ENCODE measurements at places on chromosomes 11 and 22.

DNA sequence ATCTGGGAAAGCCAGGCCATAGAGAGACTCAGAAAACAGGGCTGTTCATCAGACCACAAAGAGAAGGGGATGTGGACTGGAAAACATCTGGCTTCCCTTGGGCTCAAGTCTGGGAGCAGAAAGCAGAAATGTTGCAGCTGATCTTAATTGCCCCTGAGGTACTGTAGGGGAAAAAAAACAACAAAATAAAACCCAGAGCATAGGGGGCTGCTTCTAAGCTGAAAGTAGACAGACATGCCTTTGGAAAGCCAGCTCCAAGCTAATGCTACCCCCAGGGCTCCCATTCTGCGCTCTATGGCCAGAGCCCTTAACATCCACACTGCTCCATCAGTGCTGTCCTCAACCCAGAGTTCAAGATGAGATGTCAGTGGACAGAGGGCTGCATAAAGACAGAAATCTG, 2.0 kb upstream of the PACSIN3 start:
- peak; percentile 61 for DNase-seq

DNA sequence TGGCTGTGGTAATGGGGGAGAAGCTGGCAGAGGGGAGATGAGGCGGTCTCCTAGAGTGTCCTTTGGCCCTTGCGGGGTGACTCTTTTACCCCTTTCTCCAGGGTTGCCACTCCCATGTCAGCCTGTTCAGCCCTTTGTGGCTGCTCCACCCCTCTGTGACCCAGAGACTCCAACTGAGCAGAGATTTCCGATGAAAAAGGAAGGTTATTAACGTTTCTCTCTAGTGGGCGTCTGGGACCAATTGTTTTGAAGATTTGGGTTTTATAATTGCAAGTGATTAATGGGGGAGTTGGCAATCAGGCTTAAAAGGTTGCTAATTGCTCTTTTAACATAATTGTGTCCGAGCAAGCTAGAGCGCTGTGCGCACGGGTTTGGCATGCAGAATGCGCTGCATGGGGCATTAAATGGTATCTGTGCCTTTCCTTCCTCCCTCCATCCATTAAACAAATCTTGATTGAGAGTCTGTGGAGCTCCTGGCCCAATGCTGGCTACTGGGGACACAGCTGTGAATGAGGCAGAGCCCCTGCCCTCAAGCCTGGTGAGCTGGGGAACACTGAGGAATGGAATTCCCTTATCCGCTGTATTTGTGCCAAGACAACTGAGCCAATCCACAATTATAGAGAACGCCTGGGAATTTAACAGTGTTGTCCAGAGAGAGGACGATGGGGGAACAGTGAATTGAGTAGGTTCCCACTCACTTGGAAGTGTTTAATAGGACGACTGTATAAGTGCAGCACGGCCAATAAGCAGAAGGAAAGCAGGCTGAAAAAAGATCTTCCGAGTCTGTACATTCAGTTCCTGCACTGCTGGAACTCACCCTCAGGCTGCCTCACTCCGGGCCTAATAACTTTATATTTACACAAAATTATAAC, 295.9 kb downstream of the MIAT start:
- no peak for DNase-seq

GRCh38 chr22:33829546-33830280, 90.6 kb downstream of the LARGE1 start:
- no peak for DNase-seq

GRCh38 chr22:38843657-38844314, at the start of gene NPTXR:
NPTXR (minus strand) TSS chr22:38844028.
- DNase-seq: peak; percentile 79

DNA sequence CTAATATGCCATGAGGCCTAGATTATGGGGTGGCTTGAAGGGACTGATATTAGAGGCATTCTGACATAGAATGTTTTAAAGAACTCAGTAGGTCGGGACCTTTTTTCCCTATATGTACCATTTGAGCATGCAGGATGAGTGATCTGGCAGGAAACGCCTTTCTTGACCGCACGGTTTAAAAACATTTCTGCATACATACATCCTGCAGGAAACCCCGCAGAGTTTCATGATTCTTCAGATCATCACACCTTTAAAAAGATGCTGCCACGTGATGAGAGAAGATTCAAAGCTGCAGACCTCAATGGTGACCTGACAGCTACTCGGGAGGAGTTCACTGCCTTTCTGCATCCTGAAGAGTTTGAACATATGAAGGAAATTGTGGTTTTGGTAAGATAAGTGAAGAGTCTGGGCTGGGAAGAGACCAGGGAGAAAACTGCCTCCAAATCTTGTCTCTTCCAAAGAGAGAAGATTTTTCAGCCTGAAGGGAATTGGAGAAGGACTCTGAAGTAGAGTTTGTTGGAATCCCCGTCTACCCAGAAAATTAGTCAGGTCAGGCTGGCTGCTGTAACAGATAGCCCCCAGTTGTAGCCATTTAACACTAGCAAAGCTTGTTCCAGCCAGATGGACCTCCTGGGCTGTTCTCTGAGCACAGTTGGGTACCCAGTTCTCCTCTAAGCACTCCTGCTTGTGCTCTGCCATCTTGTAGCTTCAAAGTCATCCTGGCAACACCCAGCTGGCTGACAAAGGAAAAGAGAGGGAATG, 7.4 kb downstream of the RCN1 start:
- DNase-seq: no peak

DNA sequence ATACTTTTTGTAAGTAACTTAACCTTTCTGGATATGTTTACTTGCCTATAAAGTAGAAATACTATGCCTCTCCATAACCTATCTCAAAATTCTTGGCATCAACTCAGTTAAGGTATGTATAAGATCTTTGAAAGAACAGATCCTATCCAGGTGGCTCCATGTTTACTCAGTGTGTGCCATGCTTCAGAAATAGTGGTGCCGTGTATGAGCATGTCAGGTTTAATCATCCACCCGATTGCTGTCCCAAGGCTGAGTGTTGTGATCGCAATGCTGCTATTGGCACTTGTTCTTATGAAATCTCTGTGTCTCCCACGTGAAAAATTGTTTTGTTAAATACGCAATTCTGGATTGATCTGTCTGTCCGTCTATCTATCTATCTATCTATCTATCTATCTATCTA, 85.9 kb upstream of the SNX19 start:
- DNase-seq: no peak

DNA sequence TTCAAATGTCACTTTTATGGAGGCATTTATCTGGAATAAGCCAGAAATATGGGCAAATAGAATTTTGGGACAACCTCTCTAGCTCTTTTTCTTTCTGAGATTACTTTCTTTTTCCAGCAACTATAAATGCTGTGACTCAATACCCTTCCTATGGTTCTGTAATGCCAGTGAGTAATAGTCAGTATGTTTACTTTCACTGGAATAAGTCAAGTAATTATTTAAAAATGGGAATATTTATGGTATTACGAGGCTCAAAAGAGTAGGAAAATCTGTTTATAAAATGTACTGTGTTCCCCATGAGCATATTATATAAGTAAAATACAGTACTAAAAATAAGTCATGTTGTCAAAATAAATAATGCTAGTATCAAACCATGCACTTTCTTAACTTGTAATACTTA, 750.5 kb downstream of the LUZP2 start:
- DNase-seq: no peak
